ENCODE measurements at places on chromosomes 4 and X.

GRCh38 chr4:84870398-84871163 lies 95.9 kb downstream of the WDFY3 start:
- no peak for DNase-seq

- no peak for DNase-seq
These were observed 60.8 kb upstream of the TMEM33 start for GRCh38 chr4:41874398-41874797.

- DNase-seq = no peak
These were observed 1316.3 kb downstream of the STIM2 start for GRCh38 chr4:28176942-28177341.

GRCh38 chr4:17817027-17817426 lies 6.2 kb downstream of the NCAPG start:
- DNase-seq = peak; percentile 12

DNA sequence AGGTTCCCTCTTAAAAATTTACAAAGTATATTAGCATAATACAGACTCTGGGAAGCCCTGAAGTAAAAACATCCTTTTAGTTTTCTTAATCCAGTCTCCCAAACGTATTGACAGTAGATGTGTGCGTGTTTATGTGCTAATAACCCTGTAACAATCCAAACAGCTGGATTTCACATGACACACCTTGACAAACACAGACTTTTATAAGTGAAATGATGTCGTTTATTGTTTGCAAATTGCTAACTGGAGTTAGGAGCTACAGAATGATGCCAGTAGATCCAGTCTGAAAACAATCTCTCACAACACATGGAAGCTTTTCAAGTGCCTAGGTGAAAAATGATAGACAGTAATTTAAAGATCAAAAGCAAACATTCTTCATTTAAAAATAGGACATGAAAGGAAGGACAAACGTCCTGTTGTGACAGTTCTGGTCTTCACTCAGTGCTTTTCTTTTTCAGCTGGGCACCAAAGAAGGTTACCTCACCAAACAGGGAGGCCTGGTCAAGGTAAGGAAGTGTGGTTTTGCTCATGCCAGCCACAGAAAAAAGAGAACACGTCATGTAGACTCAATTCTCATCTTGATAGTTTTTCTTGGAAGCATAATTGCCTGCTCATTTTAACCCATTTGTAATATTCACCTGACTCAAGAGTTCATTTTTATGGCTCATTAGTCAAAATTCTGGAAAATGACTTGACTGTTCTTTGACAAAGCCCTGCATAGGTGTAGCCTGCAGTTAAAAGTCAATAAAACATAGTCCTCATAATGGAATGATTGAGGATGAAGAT lies 32.9 kb downstream of the LAMTOR3 start:
- peak; percentile 14 for DNase-seq

All from SHP77 treated with DMSO at 0.1 percent for 48 hours (cell line).